OCI-LY7 (cell line): ENCODE measurements at places on chromosomes 6 and 20.

DNA sequence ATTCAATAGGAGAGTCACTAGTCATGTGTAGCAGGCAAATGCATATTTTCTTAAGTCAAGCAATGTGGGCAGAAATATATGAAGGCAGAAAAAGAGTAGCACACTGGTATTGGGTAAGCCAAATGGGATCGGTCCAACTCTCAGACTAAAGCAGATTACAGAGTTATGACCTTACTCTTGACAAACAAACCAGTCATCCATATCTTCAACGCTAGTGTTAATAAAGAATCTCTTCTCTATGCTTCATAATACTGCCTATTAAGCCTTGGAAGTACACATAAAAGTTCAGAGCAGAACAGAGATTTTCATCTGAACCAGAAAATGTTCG, 320.2 kb upstream of the JARID2 start:
- no peak for DNase-seq

DNA sequence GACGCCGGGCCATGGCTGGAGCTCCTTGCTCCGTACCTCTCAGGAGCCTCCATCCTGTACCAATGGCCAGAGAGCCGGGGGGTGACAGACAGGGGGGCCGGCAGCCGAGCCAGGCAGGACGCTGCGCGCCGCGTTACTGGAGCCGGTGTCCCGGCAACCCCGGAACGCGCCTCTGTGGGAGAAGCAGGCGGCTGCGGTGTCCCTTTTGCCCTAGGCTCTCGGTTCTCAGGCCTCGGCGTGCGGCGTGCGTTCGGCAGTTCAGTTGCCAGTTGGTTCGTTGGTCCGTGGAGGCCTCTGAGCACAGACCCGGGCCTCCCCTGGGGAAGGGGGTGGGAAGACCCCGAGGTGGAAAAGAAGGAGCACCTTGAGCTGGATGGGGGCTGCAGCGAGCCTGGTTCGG, at the start of gene SPATS1:
TSS of gene SPATS1 (plus strand) at position 162 of the 400 bp plus-strand sequence. CDS start 446 bp downstream, outside the sequence.
- DNase-seq, result no peak

DNA sequence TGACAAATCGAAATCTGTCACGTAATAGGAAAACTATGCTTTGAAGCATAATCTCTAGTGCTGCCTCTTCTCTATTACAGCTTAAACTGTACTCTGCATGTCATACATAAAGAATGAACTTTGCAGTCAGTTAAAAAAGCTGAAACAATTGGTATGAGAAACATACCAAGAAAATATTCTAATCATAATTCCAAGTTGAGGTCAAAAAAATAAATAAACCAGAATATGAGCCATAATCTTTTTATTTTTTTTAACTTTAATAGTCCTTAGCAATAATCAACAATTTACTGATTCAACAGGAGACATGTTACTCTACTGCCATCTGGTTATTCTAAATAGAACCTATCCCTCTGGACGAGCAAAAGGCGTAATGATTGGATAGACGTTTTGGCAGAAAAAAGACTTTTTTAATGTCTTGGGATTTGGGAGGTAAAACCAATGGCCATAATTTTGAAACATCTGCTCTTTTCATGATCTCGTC, 224.4 kb upstream of the FLRT3 start:
- DNase-seq, result no peak

- no peak for DNase-seq
Observed at GRCh38 chr20:13877793-13878192, 93.0 kb downstream of the NDUFAF5 start.

GRCh38 chr20:43939762-43940121, 25.1 kb downstream of the TOX2 start:
- DNase-seq, result no peak

DNA sequence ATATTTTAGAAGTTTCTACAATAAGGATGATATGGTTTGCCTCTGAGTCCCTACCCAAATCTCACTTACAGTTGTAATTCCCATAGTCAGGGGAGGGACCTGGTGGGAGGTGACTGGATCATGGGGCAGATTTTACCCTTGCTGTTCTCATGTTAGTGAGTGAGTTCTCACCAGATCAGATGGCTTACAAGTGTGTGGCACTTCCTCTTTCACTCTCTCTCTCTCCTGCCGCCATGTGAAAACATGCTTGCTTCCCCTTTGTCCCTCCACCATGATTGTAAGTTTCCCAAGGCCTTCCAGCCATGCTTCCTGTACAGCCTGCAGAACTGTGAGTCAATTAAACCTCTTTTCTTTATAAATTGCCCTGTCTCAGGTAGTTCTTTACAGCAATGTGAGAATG, 527.5 kb upstream of the ID4 start:
- DNase-seq, result peak; percentile 39

- DNase-seq, result no peak
Observed at GRCh38 chr6:7267071-7267465, 45.9 kb downstream of the SSR1 start.

GRCh38 chr6:37802810-37803209, 16.7 kb upstream of the ZFAND3 start:
- DNase-seq, result no peak

GRCh38 chr6:139376017-139376330, 1.5 kb upstream of the CITED2 start:
- DNase-seq, result no peak

GRCh38 chr20:62210496-62210855, 9.6 kb downstream of the HRH3 start:
- DNase-seq, result no peak

- no peak for DNase-seq
Observed at GRCh38 chr20:5969348-5969935, 19.0 kb downstream of the MCM8 start.

GRCh38 chr20:7693761-7694160, 246.5 kb downstream of the HAO1 start:
- DNase-seq, result no peak

- no peak for DNase-seq
Observed at GRCh38 chr20:33061658-33062028, 7.9 kb downstream of the BPIFB3 start.
